ENCODE measurements at places on chromosomes 7 and 10.

DNA sequence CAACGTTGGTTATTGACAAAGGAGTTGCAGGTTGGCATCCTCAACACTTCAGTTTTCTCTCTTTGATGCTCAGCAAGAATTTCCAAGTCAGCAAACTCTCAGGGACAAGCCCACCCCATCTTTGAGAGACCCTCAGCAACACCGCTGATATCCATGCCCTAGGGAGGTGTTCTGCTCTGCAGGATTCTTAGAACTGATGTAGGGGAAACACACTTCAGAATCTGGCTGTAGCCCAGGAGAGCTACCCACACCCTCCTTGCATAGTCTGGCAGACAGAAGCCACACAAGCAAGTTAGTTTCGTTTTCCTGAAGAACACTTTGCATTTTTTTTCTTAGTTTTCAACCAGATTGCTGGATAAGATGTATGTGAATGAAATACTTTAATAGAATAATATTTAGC lies 822 bp downstream of the SAMD9L start:
- DNase-seq, result peak; percentile 15

GRCh38 chr7:26185844-26186180 lies 14.7 kb downstream of the HNRNPA2B1 start:
- no peak for DNase-seq

GRCh38 chr10:121091961-121092719 lies 241.0 kb downstream of the WDR11 start:
- DNase-seq, result no peak

- DNase-seq, result no peak
These were observed 540.2 kb downstream of the LRMDA start for GRCh38 chr10:75971402-75972211.

- DNase-seq, result no peak
These were observed 43.1 kb downstream of the BAIAP2L1 start for GRCh38 chr7:98357751-98358161.

DNA sequence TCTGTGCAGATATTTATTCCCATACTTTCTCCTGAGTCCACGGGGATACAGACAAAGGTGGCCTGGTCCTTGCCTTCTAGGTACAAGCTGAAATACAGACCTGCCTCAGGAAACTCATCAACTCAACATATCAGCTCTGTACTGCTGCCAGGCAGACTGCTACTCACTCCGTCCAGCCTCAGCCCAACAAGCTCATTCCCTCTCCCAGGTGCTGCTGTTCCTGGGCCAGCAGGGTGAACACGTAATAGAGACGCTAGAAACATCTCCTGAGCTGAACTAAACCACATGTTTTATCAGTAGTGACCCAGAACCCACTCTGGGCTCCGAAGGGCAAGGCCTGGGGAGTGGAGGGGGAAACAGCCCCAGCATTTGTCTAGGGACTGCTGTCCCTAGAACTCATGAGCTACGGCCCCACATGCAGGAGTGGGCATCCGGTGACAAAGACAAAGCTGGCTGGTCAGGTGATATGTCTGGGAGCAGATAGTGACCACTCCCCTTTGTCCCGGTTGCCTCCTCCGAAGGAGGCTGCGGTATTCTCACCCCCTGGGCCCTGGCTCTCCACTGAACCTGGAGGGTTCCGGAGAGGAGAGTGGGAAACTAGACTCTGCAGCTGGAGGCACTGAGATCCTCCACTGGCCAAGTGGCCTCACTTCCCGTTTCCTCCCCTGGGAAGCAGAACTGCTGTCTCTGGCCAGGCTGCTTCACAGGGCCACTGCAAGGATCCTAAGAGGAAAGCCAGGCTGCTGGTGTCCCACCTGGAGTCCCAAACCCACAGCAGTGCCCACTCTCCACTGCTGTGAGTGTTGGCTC lies 116.1 kb downstream of the FAM53B start:
- DNase-seq, result no peak

GRCh38 chr7:90459888-90460287 lies 9.6 kb upstream of the PTTG1IP2 start:
- no peak for DNase-seq

GRCh38 chr10:74231375-74231774 lies 80.4 kb downstream of the ADK start:
- no peak for DNase-seq

- DNase-seq, result no peak
These were observed 106.0 kb downstream of the GALNT17 start for GRCh38 chr7:71237945-71238344.

DNA sequence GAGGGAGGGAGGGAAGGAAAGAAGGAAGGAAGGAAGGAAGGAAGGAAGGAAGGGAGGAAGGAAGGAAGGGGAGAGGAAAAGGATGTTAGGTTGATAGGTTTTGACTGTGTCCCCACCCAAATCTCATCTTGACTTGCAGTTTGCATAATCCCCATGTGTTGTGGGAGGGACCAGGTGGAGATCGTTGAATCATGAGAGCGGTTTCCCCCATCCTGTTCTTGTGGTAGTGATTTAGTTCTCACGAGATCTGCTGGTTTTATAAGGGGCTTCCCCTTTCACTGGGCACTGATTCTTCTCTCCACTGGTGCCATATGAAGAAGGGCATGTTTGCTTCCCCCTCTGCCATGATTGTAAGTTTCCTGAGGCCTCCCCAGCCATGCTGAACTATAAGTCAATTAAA lies 15.1 kb upstream of the NUDCD3 start:
- no peak for DNase-seq

Measured in globus pallidus (tissue), 1 donor.